ENCODE measurements at places on chromosomes 2 and 18.

- DNase-seq = no peak
Measured at GRCh38 chr2:25316101-25316500, 25.6 kb downstream of the DNMT3A start.

- DNase-seq = peak; percentile 72
Measured at GRCh38 chr18:46627136-46627535, 29.9 kb downstream of the LOXHD1 start.

GRCh38 chr18:11071300-11071699 lies 78.1 kb downstream of the PIEZO2 start:
- DNase-seq = no peak

GRCh38 chr2:205967391-205968075 lies 118.4 kb downstream of the INO80D start:
- no peak for DNase-seq

DNA sequence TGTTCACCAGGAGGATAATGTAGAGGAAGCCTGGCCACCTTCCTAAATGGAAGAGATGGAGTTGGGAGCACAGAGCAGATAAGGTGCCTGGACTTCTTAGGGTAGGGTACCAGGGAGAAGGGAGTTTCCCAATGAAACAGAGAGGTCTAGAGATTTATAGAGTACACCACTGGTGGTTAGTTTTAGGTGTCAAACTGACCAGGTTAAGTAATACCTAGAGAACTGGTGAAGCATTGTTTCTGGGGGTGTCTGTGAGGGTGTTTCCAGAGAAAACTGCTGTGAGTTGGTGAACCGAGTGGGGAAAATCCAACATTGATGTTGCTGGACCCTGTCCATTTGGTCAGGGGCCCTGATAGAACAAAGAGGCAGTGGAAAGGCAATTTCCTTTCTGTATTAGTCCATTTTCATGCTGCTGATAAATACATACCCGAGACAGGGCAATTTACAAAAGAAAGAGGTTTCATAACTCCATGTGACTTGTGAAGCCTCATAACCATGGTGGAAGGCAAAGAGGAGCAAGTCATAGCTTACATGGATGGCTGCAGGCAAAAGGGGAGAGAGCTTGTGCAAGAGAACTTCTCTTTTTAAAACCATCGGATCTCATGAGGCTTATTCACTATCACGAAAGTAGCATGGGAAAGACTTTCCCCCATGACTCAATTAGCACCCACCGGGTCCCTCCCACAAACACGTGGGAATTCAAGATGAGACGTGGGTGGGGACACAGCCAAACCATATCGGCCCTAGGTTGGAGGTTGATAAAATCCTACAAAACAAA lies 260.8 kb downstream of the CBLN2 start:
- DNase-seq = no peak

- DNase-seq = no peak
Measured at GRCh38 chr18:8045884-8046281, 478.8 kb downstream of the PTPRM start.

DNA sequence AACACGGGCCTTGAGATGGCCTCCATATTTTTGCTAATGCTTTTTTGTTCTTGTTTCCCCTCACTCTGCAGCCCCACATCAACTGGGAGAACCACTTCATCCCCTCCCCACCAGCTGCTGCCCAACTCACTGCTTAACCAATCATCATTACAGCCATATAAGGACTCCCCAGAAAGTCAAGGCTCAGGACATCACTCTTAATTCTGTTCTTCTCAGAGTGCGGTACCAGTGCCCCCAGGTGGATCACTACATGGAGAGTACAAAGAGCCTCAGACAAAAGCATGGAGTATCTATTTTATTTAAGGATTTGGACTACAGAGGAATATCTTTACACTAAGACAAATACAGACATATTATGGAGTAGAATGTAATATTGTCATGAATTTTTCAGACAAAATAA lies 340.6 kb downstream of the PAX3 start:
- DNase-seq = no peak

DNA sequence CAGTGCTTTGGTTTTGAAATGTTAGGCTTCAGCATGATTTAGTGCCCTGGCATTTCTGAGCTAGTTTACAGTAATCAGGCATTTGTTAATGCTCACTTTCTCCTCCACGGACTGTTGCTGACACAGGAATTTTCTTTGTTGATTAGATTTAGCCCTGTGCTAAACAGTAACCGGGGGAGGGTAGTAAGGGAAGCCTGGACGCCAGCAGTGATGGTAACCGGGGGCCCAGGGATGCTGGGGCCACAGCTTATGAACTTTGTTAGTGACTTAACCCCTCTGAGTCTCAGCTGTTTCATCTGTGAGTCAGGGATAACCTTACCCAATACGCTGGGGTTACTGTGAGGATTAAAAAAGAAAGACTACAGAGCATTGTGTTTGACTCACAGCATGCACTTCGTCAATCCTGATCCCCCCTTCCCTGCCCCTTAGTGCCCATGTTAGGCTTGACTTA lies 33.5 kb downstream of the KLHL29 start:
- DNase-seq = no peak

DNA sequence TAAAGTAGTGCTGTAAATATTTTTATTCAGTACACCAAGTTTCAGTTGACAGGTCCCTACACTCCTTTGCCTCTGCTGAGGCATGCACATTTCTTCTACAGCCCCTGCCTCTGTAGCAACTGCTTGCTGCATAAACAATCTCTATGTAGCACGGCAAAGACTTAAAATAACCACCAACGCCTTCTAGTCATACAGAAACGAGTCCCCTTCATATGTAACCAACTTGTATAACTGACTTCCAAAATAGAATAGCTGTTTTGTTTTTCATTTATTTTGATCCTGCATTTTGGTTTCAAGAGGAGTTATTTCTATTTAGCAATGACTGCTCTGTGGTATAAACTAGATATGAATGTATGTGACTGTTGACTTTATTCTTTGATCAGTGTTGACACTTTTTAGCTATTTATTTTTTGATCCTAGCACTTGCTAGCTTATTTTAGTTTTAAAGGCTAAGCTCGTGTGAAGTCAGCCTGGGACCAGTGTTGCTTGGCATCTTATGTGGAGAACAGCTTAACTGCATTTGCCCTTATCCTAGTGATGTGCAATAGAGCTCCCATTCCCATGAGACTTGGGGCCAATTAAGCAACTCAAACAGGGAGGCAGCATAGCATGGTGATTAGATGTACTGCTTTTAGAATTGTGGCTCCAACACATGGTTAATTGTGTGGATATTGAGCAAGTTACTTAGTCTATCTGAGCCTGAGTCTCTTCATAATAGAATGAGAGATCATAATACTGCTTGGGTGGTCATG lies 79.6 kb downstream of the HRH4 start:
- no peak for DNase-seq

DNA sequence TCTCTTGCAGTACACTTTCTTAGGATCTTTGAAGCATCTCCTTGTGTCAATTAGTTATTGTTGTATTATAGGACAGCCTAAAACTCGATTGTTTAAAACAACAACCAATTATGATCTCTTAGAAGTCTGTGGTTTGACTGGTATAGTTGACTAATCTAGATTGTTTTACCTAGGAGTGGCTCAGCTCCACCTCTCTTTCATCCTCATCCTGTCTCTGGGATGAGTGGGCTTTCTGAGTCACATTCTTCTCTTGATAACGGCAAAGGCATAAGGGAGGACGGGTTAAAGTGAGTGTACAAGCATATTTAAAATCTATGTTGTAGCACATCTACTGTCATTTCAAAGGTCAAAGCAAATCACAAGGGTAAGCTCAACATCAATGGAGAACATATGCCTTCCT lies 102.3 kb upstream of the GULP1 start:
- no peak for DNase-seq

DNA sequence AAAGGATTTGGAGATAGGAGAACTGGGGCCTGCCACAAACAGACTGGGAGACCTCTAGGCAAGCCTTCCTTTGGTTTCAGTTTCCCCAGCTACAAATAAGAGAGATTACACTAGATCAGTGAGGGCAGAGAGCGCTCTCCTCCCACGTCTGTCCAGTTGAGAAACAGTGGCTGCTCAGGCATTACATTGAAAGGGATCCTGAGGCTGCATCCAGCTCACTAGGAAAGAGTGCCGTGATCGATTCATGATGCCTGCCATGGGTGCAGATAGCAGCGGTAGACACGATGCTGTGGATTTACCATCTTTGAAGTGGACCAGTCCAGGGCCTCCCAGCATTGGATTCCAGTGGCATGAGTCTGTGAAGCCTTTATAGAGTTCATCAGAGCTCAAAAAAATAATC lies 62.6 kb downstream of the EN1 start:
- DNase-seq = no peak

DNA sequence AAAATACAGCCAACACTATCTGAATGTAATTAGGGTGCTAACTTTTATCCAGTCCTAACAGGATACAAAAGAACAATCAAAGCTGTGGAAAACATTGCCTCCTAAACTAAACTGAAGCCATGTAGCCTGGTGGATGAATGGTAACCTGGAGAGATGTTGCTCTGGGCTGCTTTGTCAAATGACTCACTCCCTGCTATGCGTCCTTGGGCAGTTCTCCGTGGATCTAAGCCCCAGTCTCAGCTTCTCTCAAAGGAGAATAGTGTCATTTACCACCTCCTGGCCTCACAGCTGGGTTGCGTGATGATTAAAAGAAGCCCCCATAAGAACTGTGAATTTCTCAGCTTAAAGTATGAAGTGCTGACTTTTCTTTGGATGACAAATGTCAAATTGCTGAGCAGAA lies 203.7 kb downstream of the ICOS start:
- DNase-seq = no peak

- DNase-seq = no peak
Measured at GRCh38 chr2:176601066-176601465, 331.8 kb downstream of the MTX2 start.

DNA sequence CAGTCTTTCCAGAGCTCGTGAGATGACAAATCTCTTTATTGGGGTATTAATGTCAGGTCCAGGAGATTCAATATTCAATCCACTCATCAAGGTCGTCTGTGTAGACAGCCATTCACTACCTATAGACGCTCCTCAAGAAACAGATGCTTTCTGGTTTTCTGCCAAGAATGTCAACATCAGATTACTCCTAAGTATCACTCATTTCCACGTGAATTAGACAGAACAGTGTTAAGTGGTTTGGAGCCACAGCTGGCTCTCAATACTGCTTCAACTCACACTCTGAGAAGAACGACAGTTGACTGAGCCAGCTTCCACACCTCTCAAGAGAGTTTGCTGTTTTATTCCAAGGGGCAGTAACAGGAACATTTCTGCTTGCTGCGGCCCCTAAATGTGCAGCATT lies 113.5 kb upstream of the NEDD4L start:
- DNase-seq = no peak

GRCh38 chr2:95391641-95392310 lies 10.7 kb upstream of the FAHD2A start:
- DNase-seq = peak; percentile 41

Measured in G401 (cell line).